ENCODE measurements at places on chromosomes 6 and 20.

DNA sequence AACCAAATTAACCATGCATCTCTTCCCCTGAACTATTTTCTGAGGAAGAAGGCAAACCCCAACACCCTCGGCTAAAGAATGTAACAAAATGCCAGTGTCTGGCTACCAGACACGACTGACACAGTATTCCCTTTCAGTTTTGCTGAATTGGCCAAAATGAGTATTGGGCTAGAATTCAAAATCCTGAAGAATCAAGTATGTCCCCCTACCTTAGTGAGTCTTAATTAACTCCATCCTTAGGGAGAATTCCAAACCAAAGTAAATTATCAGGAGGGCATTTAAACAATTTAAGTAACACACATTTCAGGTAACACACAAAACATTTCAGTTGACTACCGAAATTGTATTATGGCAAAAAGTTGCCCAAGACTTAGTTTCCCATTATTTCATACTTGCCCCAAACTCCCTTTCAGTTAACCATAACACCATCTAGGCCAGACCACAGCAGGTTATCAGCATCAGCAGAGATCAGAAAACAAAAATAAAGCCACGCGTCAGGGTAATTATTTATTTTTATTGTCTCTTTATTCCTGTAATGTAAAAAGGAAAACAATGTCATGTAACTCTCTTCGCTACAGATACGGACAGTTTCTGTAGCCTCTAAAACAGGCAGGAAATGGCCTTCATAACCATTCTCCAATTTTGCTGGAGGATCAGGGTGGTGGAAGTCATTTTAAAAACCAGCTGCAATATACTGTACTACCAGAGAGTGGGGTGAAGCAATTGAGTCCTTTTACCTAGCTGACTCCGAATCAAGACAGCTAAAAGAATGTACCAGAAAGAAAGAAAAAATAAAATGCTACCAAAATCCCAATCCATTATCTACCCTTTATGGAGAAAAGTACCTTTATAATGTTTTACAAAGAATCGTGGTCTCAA lies 1.9 kb downstream of the SNX5 start:
- DNase-seq, result no peak

DNA sequence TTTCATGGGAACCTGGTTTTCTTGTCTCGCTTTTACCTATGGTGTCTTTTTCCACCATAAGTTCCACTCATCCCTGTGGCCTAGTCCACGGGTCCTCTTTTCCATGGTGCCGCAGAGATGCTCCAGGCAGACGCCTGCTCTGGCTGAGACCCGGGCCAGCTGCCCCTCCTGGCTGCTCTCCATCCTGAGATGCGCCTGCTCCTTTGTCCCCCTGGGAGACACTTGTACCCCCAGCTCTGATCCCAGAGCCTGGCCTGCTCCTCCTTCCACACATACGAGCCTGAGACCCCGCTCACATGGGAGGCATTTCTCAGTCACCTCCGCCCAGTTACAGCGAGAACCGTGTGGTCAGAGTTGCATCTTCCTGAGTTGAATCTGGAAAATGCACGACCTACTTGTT lies 29.6 kb downstream of the RNASET2 start:
- no peak for DNase-seq

DNA sequence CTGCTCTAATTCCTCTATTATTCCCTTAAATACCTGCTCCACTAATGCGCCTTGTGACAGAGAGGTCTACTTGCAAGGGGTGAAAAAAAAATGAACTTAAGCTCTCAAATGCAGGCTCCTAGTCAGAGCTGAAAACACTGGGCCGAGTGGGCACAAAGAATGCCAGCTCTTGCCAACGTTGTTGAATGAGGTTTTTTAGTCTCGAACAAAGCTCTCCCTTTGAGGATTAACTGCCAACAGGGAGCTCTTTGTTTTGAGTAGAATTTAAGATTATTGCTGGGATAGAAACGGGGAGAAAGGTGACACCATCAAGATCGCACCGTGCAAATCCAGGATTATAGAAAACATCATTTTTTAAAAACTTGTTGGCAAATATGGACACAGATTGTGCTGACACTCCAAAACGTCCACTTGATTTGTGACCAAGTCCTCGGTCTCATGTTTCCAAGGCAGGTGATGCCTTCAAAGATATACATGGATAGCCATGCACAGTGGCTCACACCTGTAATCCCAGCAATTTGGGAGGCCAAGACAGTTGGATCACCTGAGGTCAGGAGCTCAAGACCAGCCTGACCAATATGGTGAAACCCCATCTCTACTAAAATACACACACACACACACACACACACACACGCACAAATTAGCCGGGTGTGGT lies 163.2 kb downstream of the BMP7 start:
- DNase-seq, result no peak

- no peak for DNase-seq
These were observed 35.6 kb upstream of the SDHAF4 start for GRCh38 chr6:70531133-70531532.

GRCh38 chr6:108920751-108921150 lies 72.5 kb downstream of the ARMC2 start:
- no peak for DNase-seq

DNA sequence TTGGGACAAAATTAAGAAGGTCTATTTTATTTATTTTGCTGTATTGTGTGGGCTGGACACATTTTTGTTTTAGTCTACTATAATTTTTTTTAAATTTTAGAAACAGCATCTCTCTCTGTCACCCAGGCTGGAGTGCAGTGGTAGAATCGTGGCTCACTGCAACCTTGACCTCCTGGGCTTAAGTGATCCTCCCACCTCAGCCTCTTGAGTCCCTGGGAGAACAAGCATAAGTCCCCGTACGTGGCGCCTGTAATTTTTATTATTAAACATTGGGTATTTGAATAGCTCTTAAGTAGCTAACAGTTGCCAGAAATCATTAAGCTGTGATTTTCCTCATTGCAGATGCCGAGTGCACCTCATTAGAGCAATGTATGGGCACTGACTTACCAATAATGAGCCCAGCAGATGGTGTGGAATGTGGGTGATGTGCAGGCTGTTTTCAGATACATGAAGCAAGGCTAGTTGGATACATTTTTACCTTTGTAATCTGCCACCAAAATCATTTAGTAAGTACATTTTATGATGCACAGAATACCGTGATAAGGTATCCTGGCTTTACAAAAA lies 10.3 kb upstream of the MAS1 start:
- DNase-seq, result no peak

DNA sequence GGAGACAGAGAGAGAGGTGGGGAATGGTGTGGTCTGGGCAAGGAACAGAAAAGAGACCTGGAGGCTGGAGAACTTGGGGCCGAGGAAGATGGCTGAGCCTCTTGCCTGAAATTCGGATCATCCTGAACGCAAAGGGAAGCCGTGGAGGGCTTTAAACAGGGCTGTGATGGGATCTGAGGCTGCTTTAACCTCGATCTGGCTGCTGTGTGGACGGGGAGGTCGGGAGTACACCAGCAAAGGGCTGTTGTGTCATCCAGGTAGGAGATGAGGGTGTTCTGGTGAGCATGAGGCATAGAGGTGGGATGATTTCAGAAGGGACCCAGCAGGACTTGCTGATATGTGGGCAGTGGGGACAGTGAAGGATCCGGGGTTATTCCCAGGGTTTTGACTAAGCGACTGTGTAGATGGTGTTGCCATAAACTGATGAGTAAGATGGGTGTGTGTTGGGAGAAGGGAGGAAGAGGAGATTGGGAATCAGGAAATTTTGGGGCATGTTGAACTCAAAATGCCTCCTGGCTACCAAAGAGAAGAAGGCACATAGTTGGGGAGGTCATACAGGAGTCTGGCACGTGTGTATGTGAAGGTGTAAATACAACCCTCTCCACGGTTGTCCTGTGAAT lies 158.5 kb downstream of the NFATC2 start:
- no peak for DNase-seq

GRCh38 chr6:29709188-29709587 lies 14.0 kb upstream of the HLA-F start:
- DNase-seq, result no peak

DNA sequence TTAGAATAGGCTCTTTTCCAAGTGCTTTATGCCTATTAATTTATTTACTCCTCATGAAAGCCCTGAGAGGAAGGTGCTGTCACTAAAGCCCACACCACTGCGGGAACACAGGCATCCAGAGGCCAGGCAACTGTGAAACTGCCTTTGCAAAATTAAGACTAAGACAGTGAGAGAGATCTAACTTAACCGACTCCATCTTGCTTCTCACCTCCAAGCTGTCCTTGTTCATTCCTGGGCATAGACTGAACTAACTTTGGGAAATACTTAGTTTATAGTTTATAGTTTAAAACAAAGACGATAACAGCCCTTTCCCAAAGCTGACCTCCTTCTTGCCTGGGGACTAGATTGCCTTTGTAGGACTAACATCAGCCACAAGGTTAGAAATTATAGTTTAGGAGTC lies 80.1 kb downstream of the RSPH3 start:
- DNase-seq, result no peak

DNA sequence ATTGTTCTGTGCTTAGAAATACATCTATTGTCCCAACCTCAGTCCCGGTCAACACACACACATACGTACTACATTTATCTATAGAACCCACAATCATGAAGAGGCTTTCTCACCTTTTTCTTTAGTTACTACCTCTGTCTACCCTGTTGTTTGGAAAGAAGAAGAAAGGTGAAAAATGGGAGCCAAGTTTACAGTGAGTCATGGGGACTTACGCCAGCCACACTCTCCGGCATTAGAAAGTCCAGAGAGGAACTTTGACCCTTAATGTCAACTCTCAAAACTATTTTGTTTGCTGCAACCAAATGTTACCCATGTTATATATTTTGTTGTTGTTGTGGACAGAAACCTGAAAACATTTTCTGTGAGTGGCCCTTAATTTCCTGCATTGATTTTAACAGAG lies 259.1 kb downstream of the ZFAND3 start:
- DNase-seq, result no peak

DNA sequence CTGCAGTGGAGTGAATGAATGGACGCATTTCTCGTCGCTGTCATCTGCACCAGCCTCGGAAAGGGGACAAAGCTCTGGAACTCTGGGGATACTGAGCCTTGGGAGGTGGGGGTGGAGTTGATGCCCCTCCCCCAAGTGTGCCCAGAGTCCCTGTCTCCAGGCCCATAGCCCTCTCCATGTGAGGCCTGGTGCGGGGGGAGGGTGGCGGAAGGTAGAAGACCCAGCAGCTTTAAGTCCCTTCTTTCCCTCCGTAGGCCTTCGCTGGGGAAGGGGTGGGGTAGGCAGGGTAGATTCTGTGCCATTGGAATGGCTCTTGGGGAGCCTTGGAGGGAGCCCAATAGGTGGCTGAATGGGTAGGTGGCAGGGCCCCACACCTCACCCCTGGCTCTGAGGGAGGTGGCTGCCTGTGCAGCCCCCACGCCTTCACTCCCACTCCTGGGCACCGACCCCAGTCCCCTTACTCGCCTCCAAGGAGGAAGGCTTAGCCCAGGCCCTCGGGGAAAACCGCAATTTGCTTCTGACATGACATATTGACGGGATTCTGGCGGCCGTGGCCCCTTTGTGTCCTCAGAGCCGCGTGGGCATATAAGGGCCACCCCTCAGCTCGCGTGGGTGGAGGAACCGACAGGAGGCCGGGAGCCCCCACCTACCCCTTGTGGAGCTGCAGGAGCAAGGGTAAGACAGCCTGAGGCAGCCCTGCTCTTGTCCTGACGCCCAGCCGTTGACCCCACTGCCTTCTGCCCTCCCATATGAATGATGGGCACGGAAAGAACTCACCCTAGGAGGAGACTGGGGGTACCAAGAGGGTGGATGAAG lies at the start of gene BPIFB3:
Gene BPIFB3 (plus strand): TSS at position 613 of the 816 bp plus-strand sequence. CDS start 1,533 bp downstream, outside the sequence.
- no peak for DNase-seq

All from NCI-H2029 treated with DMSO at 0.1 percent for 48 hours (cell line).